ENCODE measurements at places on chromosomes 5 and 9.

- DNase-seq, result no peak
These were observed 113.3 kb upstream of the GRAMD2B start for GRCh38 chr5:126309860-126310259.

DNA sequence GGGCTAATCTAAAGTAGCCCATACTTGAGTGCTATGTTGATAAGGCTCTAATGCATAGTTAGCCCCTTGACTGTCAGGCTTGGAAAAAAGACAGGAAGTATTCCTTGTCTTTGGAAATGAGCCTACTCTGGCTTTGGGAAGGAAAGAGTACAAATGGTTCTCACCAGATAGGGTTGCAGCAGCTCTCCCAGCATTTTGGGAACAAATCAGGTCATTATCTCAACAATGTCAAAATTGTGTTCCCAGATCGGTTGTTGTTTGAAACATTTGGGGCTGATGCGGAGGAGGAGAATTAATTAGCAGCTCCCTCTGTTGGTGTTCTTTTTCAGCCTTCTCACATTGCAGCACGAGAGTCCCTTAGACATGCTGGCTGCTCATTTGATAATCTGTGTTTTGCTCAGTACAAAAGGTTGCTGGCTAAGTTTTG, 294.7 kb upstream of the DMRT1 start:
- DNase-seq, result no peak

DNA sequence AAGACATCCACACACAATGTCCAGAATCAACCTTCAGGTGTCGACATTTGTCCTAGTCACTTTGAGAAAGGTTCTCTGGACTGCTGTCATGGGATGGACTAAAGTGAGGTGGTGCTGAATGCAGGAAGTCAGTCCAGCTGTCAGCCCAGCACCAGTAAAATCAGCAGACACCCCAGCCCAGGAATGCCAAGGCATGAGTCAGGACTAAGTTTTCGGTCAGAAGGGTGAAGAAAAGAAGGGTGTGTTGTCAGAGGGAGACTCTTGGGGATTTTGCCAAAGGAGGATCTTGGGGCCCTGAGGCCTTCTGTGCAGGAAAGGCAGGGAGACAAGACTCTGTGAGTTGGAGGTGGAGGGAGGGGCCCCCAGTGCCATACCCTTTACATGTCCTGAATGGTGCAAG, 69.0 kb upstream of the XPA start:
- DNase-seq, result peak; percentile 24

DNA sequence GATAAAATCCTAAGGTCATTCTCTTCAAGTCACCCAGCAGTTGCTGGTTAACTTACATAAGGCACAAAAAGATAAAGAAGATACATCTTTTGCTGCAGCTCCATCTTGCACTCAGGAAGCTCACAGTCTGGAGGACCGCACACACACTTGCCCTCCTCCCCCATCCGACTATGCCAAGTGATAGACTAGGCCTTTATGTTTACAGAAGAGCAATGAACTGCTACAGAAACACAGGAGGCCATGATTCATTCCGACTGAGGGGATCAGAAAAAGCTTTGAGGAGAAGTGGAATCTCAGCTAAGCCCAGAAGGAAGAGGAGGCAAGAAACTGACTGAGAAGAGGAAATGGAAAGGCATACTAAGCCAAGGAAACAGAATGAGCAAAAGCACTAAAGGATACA, 17.4 kb downstream of the NRG2 start:
- DNase-seq, result no peak

- no peak for DNase-seq
These were observed 30.7 kb upstream of the CCNB1 start for GRCh38 chr5:69136293-69136692.

DNA sequence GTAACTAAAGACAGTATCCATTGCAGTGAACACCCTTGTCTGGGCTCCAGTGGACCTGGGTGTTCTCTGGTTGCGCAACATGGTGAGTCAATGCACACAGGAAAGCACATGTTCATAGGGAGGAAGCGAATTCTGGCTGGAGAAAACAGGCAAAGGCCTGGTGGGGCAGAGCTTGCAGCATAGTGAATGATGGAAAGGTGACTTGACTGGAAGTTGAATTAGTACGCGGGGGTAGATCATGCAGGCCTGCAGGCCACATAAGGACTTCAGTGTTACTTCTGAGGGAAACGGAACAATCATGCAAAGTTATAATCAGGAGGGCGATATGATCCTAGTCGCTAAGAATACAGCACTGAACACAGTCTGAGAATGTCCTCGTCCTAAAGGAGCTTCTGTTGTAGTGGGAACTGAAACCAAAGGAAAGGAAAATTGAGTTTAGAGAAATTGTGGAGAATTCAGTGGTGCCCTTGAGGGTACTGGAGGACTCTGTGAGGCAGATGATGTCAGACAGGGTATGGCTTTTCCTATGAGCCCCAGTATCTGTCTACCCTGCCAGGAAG, 71.9 kb upstream of the RANBP3L start:
- peak; percentile 84 for DNase-seq

GRCh38 chr5:78501411-78502352, 141.3 kb downstream of the SCAMP1 start:
- DNase-seq, result no peak

DNA sequence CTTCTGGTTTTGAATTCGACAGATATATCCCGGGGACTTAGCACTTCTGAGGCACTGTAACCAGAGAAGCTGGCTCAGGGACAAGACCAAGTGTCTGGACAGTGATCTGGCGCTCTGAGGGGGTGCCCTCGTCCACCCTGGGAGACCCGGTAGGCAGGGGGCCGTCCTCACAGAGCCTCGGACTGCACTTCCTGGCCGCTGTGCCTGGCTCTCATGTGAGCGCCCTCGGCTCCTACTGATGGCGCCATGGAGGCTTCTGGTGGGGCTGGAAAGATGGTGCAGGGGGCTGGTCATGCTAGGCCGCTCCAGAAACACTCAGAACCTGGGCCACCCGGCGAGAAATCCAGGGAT, 18.8 kb upstream of the SLC6A3 start:
- no peak for DNase-seq

DNA sequence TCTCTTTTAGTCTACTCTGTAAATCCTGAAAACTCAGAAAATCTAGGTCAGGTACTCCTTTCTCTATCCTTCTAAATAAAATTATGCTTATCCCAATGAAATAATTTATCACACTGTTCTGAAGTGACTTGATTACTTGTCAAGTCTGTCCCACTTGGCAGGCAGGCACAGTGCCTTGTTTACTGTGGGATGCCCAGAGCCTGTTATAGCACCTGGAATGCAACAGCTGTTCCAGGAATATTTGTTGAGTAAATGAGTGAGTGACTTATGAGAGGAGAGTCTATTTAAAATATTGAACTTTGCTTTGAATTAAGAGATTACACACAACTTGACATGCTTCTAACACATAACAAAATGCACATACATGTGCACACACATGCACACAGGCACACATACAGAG, 130.0 kb downstream of the MPDZ start:
- DNase-seq, result no peak

- no peak for DNase-seq
These were observed 18.8 kb upstream of the OR2K2 start for GRCh38 chr9:111348821-111349271.

GRCh38 chr9:84317563-84317962, 23.0 kb downstream of the SLC28A3 start:
- DNase-seq, result no peak

GRCh38 chr5:146646441-146646840, 130.5 kb upstream of the GPR151 start:
- DNase-seq, result no peak

GRCh38 chr9:135567311-135567710, 5.8 kb downstream of the PAEP start:
- DNase-seq, result no peak

- DNase-seq, result no peak
These were observed 7.7 kb downstream of the LHFPL2 start for GRCh38 chr5:78640662-78641474.

DNA sequence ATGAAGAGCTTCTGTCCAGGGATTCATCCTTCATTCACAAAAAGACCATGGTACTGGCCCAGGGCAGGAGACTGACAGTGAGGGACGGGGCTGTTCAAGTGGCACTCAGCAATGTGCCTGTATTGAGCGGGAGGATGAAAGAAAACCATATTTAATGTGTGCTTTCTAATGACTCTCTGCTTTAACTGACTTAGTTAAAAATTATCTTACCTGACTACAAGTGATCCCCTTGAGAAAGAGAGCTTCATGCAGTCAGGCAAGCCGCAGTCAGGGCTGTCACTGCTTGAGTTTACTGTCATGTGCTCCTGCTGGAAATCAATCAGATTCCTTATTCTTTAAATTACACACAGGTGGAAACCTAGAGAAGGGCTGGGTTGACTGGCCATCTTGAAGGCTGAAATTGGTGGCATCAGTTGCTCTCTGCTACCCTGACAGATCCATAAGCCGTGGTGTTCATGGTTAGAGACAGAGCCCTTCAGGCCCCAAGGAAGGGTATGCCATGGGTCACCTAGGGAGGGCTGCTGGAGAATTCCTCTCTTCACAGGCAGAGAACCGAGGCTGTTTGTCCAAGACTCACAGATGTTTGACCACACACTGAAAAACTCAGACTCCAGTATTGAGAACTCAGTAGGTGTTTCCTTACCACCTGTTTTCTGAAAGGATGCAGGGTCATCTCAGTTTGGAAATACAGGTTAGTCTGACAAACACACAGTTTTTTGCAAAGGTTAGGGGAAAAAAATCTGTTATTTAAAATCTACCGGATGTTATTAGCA, 70.9 kb downstream of the TRIO start:
- no peak for DNase-seq

DNA sequence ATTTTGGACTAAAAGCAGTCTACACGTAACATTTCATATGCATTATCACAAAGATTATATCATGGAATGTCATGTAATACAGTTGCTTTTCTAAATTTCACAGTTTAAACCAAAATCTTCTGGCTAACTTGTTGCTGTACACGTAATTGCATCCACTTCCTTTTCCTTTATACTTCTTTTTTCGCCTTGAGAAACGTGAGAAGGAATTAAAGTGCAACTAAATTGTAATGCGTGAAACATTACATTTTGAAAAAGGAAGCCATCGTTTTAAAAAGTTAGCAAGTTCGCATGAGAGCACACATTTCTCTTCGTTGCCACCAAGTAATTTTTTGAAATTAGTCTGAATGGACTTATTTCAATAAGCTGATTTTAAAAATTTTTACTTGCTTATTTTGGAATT, 80.0 kb downstream of the MEGF10 start:
- DNase-seq, result no peak

DNA sequence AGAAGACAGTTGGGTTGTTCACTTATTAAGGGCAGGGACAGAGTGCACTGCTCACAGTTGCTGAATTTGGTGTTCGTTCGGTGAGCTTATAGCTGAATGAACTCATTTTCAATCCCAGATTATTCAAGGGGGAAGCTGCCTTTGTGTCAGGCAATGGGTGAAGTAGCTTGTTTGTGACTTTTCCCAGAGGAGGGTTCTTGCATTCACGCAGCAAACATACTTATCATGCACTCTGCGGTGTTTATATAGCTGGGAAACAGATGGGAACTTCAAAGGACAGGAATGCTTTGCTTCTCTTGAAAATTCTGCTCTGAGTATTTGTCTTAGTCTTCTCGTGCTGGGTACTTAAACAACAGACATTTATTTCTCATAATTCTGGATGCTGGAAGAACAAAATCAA, 64.7 kb upstream of the ABCA1 start:
- DNase-seq, result no peak

DNA sequence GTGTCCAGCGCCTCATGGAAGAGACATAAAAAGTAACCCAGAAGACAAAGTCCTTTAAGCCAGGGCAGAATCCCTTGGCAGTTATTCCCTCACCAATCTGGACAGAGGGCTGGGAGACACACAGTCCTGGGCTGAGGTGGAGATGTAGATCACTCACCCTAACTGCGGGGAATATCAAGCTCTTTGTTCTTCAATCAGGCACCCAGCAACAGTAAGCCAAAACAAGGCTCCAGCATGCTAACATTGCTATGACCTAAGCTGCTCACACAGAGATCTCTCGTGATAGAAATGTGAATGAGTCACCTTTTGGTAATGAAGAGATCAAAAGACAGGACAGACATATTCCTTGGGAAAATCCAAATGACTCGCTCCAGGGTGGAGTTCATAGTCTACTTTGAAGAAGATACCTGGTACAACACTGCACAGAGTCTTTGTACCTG, 101.3 kb downstream of the FBN2 start:
- no peak for DNase-seq

- DNase-seq, result no peak
These were observed 43.7 kb upstream of the ITGA1 start for GRCh38 chr5:52743970-52744369.

DNA sequence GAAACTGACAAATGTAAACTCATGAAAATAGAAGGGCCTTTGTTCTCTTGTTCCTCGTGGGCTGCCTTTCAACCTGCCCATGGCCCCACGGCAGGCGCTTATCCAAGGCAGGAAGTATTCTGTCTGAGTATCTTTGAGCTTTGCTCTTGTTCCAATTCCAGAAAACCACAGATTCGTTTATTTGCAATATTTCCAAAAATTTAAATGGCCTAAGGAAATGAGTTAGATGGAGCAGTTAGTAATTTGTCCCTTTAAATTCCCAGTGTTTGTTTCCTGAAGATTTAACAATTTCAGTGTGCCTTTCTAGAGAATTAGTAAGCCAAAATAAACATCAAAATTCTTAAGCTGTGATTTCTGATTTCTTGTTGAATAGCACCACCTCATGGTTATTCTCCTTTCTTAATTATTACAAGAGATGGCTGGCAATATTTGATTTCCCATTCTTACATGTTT, 299.4 kb upstream of the RASA1 start:
- DNase-seq, result no peak

GRCh38 chr9:22700171-22700570, 253.5 kb downstream of the DMRTA1 start:
- no peak for DNase-seq

- DNase-seq, result no peak
These were observed 15.4 kb upstream of the C5orf47 start for GRCh38 chr5:173973616-173973969.

DNA sequence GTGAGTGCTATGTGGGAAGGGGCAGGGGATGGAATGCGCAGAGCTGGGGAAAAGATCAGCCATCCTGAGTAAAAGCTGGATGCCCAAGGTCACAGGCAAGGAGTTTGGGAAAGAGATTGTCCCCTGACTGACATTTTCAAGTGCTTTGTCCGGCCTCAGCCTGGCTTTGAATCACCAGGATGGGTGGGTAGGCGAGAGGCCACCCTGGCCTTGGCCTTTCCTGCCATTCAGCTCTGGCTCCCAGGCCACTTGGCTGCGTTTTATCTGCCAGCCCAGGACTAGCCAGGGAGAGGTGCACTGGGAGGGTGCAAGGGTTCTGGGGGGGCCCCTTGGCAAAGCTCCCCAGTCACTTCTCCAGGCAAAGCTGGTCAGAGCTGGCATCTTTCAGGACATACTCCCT, 37.4 kb upstream of the SYNPO start:
- no peak for DNase-seq

Data from ureter (tissue), 1 donor.